ENCODE measurements at places on chromosomes 3 and 15. TPM values are rescaled to one million over a fixed set of nuclear protein-coding genes. Genes with fewer than 3 reads are reported as not detected.
A peak's percentile ranks its signal among the peaks of the same experiment; 100 is the strongest.

DNA sequence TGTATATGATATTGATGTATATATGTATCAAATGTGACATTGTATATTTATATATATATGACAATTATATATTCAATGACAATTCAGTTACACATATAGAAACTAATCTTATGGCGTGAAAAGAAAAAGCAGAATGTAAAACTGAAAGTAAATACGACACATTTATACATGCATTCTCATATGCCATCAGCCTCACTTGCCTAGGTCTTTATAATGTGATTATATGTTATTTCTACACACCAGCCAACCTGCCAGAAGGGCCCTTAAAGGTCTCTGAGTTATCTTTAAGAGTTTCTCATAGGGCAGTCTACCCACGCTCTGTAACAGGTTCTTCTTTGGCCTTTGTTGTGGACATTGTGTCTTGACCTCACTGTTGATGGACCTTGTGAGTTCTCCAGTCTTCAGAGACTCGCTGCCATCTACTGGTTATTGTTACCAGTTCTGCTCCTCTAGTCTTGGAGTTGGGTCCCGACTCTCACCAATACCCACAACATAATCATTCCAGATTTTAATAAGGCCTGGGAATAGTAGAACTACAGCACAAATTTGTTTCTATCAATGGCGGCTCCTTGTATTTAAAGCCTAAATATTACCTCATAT lies 371.5 kb upstream of the GOLIM4 start:
- no peak for DNase-seq

The DUOXA1 gene
- not detected for total RNA-seq

- DNase-seq = no peak
Observed at GRCh38 chr3:13457593-13457992, 22.5 kb upstream of the HDAC11 start.

The SAXO2 gene
- 4.0 TPM for total RNA-seq

DNA sequence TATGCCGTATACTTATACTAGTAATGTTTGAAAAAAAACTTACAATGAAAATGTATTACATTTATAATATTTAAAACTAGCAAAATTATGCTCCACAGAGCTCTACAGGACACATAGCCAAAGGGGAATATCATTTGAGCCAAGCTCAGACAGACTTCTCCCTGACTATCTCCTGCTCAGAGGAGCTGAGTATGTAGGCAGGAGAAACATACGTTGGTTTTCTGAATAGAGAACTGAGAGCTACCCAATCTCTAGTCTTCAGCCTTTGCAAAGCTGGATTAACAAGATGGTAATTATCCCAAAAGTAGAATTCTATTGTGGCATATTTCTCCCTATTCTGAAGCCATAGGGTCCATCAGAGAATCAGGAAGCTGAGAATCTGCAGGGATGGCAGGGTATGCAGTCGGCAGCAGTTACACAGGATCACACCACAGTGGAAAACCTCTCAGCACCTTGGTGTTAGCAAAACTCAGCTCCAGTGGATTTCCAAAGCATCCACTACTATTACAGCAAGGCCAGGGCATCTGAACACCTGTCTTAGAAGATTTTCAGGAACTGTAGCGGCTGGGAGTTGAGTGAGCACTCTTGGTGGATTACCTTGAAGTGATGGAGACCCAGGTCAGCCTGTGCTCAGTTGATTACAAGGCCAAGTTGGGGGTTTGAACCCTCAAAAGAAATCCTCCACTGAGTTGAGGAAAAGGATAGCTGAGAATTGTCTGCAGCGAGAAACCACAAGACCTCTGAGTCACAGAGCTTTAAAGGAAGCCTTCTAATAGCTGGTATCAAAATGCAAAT lies 30.1 kb downstream of the GPR15 start:
- DNase-seq = peak; percentile 22

The MEX3B gene
- 20.4 TPM for total RNA-seq

DNA sequence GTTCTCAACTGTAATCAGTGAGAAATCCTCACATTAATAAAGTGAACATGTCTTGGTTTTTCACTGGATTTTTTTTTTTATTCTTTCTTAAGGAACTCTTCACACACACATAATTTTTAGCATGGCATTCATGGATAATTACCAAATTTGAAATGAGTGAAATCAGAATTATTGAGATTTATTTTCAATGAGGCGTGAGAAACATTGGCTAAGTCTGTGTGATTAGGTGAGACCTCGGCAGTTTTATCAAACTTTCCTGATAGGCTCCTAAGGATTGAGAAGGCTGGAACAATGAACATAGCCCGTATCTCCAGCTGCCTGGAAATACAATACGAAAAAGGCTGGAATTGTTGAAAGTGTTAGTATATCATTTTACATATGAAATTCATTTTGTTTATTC lies 35.5 kb downstream of the MDFIC2 start:
- no peak for DNase-seq

The NDN gene
- total RNA-seq = 41.2 TPM

The RGMA gene
- 3.6 TPM for total RNA-seq

GRCh38 chr15:66145726-66146182 lies 107.8 kb downstream of the MEGF11 start:
- no peak for DNase-seq

DNA sequence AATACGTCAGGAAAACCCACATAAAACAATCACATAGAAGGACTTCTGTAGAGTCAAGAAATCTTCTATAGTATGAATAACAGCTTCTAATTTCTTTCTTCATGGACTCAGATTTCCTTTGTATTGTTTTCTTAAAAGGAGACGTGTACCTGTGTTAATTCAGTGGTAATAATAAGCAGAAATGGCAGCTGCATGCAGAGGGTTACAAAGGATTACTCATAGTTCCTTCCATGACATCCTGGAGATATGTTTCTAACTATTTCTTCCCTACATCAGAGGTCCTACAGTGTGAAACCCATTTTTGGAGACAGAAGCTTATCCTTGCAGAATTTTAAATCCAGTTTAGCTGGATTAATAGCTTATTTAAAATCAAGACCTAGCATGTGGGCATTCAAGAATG lies 36.1 kb downstream of the FBXL22 start:
- no peak for DNase-seq

- no peak for DNase-seq
Observed at GRCh38 chr3:188490416-188490815, 336.5 kb downstream of the LPP start.

The GABRB3 gene
- total RNA-seq = not detected

DNA sequence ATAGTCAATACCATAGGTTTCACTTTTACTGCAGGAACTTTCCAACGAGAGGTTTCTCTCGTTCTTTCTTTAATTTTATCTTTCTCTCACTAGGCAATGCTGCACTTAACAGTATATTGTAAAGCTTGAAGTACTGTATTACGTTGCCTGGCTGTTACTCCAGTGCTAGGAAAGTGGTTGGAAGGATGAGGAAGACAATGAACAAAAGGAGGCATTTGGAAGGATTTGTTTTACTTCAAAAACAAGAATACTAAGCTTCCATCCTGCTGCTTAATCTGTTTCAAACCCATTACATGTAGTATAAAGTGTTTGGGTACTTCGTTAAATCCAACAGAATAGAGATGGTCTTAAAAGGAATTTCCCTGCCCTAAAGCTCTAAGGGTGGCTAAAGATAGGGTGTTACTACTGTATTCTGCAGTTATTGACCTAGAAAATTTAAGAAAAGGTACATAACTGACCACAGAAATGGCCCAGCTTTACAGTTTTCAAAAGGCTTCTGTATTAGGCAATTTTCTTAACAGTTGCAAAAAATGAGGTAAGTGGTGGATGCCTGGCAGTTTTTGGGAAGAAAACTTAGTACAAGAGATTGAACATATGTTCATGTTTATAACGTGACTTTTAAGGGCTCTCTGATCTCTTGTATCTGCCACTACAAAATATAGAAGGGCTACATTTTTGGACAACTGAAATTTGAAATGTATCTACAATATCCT lies 785 bp upstream of the IFT57 start:
- DNase-seq = no peak

The KCNH8 gene
- total RNA-seq = not detected

DNA sequence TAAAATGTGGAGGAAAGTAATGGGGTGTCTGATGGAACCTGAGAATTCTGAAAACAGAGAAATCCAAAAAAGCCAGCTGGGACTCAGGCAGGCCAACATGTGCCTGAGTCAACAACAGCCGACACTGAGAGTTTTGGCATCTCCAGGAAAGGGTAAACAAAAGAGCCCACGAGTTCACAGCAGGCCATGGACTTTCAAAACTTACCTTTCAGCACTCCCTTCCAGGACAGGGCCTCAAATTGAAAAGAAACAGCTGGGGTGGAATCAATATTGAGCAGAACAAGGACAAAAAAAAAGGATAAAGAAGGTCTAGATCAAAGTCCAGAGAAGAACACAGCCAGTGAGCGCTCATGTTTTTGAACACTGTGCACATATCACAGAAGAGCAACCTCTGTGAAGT lies 735.4 kb upstream of the GRM7 start:
- DNase-seq = no peak

Data from SJSA1 (cell line).